ENCODE measurements at places on chromosomes 1 and 21. TPM values are rescaled to one million over a fixed set of nuclear protein-coding genes. Genes with fewer than 3 reads are reported as not detected.

CLCA1 gene
- 3.5 TPM for polyA plus RNA-seq

DNA sequence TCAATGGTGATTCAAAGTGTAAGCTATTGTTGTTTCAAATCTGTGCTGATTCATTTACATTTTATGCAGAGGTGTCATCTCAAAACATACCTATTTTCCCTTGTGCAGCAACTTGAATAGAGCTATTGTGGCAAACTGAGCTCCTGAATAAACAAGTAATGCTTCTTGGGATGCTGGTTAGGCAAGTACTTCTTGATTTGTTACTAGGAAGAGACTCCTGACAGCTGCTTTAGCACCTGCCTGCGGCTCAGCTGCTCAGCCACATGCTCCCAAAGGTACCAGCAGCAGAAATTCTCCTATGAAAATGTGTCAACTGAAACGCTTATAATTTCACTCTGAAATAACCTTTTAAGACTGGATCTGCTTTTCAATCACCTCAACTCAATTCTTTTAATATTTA, 352.3 kb downstream of the RYR2 start:
- H3K27me3 ChIP-seq: no peaks in the 10 kb centered on the region
- H3K4me1 ChIP-seq: no peaks in the 10 kb centered on the region
- no peak for DNase-seq
- H3K36me3 ChIP-seq: no peaks in the 10 kb centered on the region
- H3K4me3 ChIP-seq: no peak overlapping the region
- H3K27ac ChIP-seq: no peak overlapping the region

DNA sequence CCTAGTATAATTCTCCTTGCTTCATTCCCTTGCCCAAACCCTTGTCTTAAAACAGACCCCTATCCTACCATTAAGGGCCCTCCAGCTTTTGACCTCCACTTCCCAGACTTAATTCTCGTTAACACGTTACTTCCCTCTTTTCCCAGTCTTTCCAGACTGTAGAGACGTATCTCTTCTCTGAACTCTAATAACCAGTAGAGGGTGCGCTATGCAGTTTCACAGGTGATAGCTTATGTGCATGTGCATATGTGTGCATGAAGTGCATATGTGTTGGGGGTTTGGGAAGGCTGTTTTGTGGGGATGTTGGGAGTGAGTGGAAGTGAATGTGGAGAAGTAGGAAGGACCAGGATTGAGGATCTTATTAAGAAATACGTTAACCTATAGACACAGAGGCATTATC, 78.1 kb upstream of the CCDC190 start:
- DNase-seq: no peak
- no peaks in the 10 kb centered on the region for H3K36me3 ChIP-seq
- H3K27me3 ChIP-seq: no peaks in the 10 kb centered on the region
- no peak overlapping the region for H3K27ac ChIP-seq

GRCh38 chr1:208668991-208669390, 424.8 kb upstream of the PLXNA2 start:
- no peaks in the 10 kb centered on the region for H3K27me3 ChIP-seq
- no peak overlapping the region for H3K4me3 ChIP-seq
- H3K4me1 ChIP-seq: no peaks in the 10 kb centered on the region
- H3K36me3 ChIP-seq: no peaks in the 10 kb centered on the region

DNA sequence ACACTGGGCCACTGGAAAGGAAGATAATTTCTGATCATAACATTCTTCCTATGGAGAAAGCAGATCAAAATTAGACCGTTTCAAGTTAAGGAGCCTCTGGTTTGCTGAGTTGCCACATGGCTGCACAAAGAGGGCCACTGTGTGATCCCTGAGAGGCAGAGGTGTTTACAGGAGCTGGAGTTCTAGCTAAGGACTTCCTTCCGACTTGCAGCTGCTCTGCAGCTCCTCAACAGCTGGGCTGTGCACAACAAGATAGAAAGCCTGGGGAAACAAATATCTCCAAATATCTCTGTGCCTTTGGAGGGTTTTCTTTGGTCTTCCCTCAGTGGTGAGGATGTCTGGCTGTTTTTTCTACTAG, 26.8 kb downstream of the GADD45A start:
- H3K4me3 ChIP-seq: no peak overlapping the region
- DNase-seq: no peak
- H3K36me3 ChIP-seq: no peaks in the 10 kb centered on the region
- H3K27me3 ChIP-seq: no peaks in the 10 kb centered on the region

SIPA1L2 gene
- 21.6 TPM for polyA plus RNA-seq

UBR4 gene
- 166 TPM for polyA plus RNA-seq

TNFRSF25 gene
- polyA plus RNA-seq: 7.1 TPM

GRCh38 chr1:26359981-26360806, 6.3 kb upstream of the CRYBG2 start:
- peaks cover 8% of the 10 kb centered on the region for H3K27me3 ChIP-seq
- H3K36me3 ChIP-seq: no peaks in the 10 kb centered on the region
- peaks cover 15% of the 10 kb centered on the region for H3K4me1 ChIP-seq

GRCh38 chr21:33899199-33899598, 16.4 kb downstream of the ATP5PO start:
- no peak overlapping the region for H3K27ac ChIP-seq
- no peak overlapping the region for H3K4me3 ChIP-seq
- no peaks in the 10 kb centered on the region for H3K36me3 ChIP-seq

GRCh38 chr1:121440993-121441392, 256.2 kb downstream of the SRGAP2C start:
- no peak overlapping the region for H3K27ac ChIP-seq
- H3K4me1 ChIP-seq: no peaks in the 10 kb centered on the region
- DNase-seq: no peak
- no peaks in the 10 kb centered on the region for H3K27me3 ChIP-seq
- H3K36me3 ChIP-seq: no peaks in the 10 kb centered on the region

UAP1 gene
- polyA plus RNA-seq: 57.4 TPM

CNIH3 gene
- 3.5 TPM for polyA plus RNA-seq

DNA sequence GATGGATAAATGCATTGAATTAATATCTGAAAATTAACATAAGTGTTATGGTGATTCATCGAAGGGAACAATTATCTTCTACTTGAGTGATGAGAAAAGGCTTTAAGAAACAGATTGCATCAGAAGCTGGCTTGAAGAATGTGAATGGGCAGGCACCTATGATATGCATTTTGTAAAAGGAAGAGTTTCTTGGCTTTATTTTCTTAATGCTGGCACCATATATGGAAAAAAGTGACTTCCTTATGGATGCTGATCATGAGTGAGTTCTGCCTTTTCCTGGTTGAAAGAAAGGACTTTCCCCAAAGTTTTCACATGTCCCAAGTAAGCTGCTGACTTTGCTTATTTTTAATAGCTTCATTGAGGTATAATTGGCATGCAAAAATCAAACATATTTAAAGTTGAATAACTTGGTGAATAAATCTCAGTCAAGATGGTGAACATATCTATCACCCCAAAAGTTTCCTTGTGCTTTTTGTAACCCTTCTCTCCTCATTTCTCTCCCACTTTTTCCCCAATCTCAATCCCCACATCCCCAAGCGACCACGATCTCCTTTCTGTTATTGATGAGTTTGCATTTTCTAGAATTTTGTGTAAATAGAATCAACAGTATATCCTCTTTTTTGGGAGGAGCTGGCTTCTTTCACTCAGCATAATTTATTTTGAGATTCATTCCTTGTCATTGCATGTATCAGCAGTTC, 74.2 kb downstream of the SPATA46 start:
- no peak overlapping the region for H3K4me3 ChIP-seq
- no peak overlapping the region for H3K27ac ChIP-seq
- H3K27me3 ChIP-seq: no peaks in the 10 kb centered on the region

- no peak overlapping the region for H3K4me3 ChIP-seq
- no peak for DNase-seq
- no peaks in the 10 kb centered on the region for H3K36me3 ChIP-seq
- no peaks in the 10 kb centered on the region for H3K4me1 ChIP-seq
Measured at GRCh38 chr1:70993798-70994197, 53.8 kb downstream of the PTGER3 start.

DNA sequence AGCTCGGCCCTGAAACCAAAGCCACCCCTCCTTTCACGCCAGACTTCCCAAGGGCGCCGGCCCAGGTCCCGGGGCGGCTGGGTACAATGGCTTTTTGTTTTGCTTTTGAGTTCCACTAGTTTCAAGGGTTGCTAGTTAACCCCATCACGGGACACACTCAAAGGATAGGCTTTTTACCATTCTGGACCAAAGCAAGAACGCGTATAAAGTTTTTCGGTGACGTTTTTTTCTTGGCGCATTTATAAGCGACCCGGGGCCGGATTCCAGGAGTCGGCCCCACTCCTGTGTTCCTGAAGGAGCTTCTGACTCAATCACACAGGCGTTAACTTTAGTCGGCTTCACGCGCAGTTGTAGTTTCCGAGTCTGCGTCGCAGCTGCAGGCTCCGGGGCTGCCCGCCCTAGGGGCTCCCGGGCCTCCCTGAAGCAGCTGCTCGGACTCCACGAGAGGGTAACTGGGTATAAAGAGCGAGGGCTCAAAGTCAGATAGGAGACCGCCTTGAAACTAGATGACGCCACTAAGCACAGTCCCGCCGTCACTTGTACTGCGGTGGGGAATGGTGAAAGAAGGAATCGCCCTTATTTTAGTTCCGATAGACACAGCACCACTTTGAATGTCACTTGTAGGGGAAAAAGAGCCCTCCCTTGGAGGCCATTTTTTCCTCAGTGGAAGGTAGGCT, 707 bp upstream of the KLHL21 start:
- H3K4me3 ChIP-seq: peak overlapping the region; percentile 40
- DNase-seq: peak; percentile 86

DNA sequence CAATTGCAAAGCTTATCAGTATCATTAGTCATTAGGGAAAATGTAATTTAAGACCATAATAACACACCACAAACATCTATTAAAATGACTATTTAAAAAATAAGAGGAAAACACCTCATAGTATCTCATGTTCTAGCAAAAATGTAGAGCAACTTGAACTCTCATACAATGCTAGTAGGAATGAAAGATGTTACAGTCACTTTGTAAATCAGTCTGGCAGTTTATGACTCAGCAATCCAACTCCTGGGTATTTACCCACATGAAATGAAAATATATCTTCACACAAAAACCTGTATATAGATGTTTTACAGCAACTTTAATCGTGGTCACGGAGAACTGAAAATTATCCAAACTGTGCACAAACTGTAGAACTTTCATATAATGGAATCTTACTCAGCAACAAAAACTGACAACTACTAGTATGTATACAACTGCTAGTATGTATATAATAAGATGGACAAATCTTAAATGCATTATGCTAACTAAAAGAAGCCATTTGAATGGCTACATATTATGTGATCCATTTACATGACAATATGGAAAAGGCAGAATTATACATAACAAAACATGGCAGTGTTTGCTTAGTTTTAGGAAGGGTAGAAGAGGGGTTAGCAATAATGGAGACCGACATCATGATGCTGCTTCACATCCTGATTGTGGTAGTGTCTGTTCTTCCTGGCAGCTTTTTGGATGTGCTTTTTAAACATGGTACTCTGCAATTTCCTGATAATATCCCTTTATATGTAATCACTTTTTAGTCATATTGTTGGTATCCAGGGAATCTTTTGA, 267.0 kb downstream of the KCTD3 start:
- no peak overlapping the region for H3K4me3 ChIP-seq
- DNase-seq: no peak
- no peak overlapping the region for H3K27ac ChIP-seq
- H3K36me3 ChIP-seq: no peaks in the 10 kb centered on the region

DNA sequence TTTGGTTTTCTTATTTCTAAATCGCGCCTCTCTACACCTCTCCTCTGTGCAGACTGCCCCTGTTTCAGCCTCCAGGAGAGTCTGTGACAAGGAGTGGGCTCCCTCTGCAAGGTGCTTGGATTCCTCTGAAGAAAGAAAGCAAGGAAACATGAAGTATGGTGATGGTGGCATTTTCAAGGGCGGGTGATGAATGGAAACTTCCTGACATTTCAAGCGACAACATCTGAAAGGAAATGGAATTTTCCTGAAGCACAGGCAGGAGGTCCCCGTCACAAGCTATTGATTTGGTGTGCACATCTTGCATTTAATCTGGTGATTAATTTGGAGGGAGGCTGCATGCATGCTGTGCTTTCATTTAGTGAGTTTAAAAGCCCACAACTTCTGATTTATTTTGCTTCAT, 164.6 kb upstream of the FGGY start:
- no peak for DNase-seq
- H3K27ac ChIP-seq: peak overlapping the region; percentile 17

DNA sequence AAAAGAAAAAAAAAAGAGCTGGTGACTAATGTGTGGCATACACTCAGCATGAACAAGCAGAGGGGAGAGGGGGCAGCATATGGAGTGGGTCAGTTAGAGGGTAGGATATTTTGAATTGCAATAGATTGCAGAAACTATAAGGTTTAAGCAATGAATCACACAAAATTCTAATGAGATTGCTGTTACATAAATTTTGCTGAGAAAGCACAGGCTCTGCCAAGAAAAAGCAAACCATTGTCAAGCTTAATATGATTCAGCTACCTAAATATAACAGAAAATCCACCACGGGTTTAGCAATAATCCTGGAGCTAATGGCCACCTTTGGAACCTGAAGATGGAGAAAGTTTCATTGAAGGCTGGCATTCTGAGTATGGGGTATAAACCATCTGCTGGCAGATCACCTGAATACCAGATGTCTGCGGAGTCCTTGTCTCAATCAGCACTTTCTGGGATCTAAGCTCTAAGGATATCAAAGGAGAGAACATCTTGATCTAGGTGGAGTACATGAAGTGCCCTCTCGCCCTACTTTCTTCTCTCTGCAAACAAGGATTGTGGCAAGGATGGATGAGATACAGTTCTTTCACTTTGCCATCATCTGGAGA, 30.3 kb upstream of the ANGPTL7 start:
- peak; percentile 44 for DNase-seq
- peak overlapping the region; percentile 79 for H3K27ac ChIP-seq
- H3K4me3 ChIP-seq: no peak overlapping the region
- H3K27me3 ChIP-seq: no peaks in the 10 kb centered on the region

DNA sequence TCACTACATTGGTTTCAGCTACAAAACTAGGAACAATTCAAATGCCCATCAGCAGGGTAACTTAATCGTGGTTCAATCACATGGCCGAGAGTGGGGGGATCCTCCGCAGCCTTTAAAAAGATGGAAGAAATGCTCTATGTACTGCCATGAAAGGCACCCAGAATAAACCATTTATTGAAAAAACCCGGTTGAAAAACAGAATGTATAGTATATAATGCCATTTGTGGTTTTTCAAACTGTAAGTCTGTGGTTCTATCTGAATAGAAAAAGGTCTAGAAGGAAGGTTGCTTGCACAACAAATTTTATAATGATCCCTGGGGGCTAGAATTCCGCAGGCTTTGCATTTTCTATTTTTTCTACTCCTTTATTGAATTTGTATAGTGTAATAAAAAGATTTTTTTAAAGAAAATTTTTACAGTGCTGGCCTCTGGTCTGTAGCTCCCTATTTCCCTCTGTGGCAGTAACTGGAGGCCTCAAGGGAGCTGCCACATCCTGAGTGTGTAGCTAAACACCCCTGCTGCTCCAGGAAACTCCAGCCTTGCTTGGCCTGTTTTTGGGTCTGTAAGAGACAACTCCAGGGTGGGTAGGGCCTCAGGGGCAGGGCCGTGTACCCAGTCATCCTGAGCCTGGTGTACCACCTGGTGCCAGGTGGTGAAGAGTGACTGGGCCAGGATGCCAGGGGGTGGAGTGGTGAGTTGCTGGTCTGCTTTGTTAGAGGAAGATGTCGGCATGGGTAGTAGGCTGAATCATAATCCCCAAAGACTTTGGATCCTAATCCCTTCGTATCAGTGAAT, 51.5 kb upstream of the EPS8L3 start:
- no peaks in the 10 kb centered on the region for H3K4me1 ChIP-seq
- no peak overlapping the region for H3K27ac ChIP-seq
- no peak overlapping the region for H3K4me3 ChIP-seq

Data from hepatocyte (in vitro differentiated cells).